ENCODE measurements at places on chromosomes 5 and 9.

GRCh38 chr5:133869519-133870335, 98.7 kb downstream of the C5orf15 start:
- H3K27me3 ChIP-seq: peaks cover 9% of the 10 kb centered on the region
- no peak overlapping the region for H3K27ac ChIP-seq
- peaks cover 18% of the 10 kb centered on the region for H3K4me1 ChIP-seq

DNA sequence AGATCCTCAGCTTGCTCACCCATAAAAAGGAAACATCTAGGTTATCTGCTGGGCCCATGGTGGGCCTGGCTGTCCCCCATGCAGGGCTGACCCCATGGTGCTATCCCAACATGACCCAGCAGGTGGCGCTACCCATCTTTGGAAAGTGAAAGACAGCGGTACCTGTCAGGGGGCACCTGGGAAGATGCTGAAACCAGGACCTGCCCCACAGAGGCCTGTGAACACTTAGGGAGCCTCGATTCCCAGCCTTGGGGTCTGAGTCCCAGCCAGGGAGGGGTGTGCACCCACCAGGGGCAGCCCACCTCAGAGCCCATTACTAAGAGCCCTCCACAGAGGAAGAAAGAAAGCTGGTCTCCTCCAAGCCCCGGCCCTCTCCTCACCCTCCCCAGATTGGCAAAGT, 46.6 kb upstream of the IPPK start:
- peak; percentile 29 for DNase-seq
- no peak overlapping the region for H3K4me3 ChIP-seq
- no peaks in the 10 kb centered on the region for H3K4me1 ChIP-seq
- no peak overlapping the region for H3K27ac ChIP-seq
- no peaks in the 10 kb centered on the region for H3K27me3 ChIP-seq
- peaks cover 22% of the 10 kb centered on the region for H3K36me3 ChIP-seq

- no peaks in the 10 kb centered on the region for H3K27me3 ChIP-seq
- no peaks in the 10 kb centered on the region for H3K4me1 ChIP-seq
- H3K27ac ChIP-seq: no peak overlapping the region
- no peak overlapping the region for H3K4me3 ChIP-seq
- DNase-seq: peak; percentile 1
Observed at GRCh38 chr5:84688566-84688965, 303.9 kb upstream of the EDIL3 start.

- DNase-seq: no peak
- no peak overlapping the region for H3K4me3 ChIP-seq
Observed at GRCh38 chr5:155522540-155522939, 509.0 kb downstream of the KIF4B start.

GRCh38 chr5:135400866-135401265, 1.8 kb upstream of the MACROH2A1 start:
- H3K27ac ChIP-seq: no peak overlapping the region
- H3K27me3 ChIP-seq: no peaks in the 10 kb centered on the region
- DNase-seq: no peak

GRCh38 chr9:107591781-107592180, 102.2 kb upstream of the KLF4 start:
- no peaks in the 10 kb centered on the region for H3K36me3 ChIP-seq
- H3K27ac ChIP-seq: no peak overlapping the region
- H3K4me3 ChIP-seq: no peak overlapping the region
- H3K4me1 ChIP-seq: no peaks in the 10 kb centered on the region

DNA sequence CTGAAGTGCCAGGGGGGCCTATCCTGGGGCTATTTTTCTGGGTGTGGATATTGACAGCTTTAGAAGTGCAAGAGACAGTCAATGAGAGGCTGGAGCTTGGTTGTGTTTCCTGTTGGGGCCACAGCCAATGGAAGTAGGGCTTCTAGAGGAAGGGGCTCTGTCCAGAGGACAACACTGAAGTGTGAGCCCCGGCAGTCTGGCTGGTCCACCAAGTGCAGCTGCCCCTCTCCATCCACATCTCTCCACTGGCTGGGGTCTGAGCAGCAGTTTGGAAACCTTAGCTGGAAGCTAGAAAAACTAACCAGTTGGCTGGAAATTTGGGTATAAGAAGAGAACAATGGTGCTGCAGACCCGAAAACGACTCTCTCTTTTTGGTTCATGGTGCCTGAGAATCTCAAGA, 64.3 kb upstream of the PSD2 start:
- H3K36me3 ChIP-seq: no peaks in the 10 kb centered on the region
- H3K27me3 ChIP-seq: no peaks in the 10 kb centered on the region
- no peak overlapping the region for H3K27ac ChIP-seq
- H3K4me1 ChIP-seq: no peaks in the 10 kb centered on the region

GRCh38 chr9:28031521-28032267, 458.4 kb upstream of the C9orf72 start:
- no peak overlapping the region for H3K27ac ChIP-seq
- no peaks in the 10 kb centered on the region for H3K36me3 ChIP-seq
- 0 out of 2 replicates have a peak, but pooled peaks cover 3% of the 10 kb centered on the region for H3K27me3 ChIP-seq
- DNase-seq: no peak
- no peaks in the 10 kb centered on the region for H3K4me1 ChIP-seq

Data from GM23248 (cell line).